ENCODE measurements at places on chromosomes 12 and 14.

GRCh38 chr14:23559010-23559925 lies 3.2 kb downstream of the THTPA start:
- H3K4me3 ChIP-seq: no peak overlapping the region
- no peaks in the 10 kb centered on the region for H3K27me3 ChIP-seq
- H3K27ac ChIP-seq: no peak overlapping the region
- no peak for DNase-seq

DNA sequence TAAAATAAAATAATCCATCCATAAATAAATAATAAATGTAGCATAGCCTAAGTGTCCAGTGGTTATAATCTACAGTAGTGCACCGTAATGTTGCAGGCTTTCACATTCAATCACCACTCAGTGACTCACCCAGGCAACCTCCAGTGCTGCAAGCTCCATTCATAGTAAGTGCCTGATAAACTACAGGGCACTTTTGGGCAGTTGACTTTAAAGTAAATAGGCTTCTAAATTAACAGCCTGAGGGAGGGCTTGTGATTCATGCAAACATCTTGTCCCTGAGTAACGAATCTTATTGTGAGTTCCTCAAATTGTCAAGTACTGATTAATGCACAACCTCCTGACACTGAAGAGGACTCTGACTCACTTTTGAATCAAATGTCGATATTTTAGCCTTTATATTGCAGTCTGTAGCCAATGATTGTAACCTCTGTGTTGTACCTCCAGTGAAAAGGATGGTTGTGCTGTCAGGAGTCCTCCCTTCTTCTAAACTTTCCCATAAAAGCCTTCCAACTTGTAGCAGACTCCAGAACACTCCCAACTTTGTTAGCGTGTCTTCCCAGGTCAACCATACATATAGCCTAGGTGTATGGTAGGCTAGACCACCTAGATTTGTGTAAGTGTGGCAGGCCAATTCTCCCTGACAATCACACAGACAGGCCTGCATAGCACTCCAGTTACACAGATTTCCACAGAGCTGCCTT lies 55.0 kb upstream of the BICD1 start:
- no peaks in the 10 kb centered on the region for H3K36me3 ChIP-seq
- H3K27ac ChIP-seq: no peak overlapping the region
- DNase-seq: no peak
- no peak overlapping the region for H3K4me3 ChIP-seq
- H3K4me1 ChIP-seq: no peaks in the 10 kb centered on the region

DNA sequence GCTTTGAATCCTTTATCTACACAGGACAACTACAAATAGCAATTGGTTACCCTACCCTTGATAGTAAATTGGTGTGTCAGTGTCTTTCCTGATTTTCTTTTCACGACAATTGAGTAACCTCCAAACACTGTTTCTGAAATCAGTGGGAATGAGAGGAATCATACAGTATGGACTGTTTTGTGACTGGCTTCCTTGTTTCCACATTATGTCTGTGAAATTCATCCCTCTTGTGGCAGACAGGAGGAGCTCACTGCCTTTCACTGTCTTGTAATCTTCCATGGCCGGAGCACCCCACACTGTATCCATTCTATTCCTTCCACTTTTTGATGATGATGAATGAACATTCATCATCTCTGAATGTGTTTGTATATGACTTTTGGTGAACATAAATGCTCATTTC lies 164.0 kb upstream of the PZP start:
- no peaks in the 10 kb centered on the region for H3K27me3 ChIP-seq
- H3K27ac ChIP-seq: no peak overlapping the region
- no peak for DNase-seq

DNA sequence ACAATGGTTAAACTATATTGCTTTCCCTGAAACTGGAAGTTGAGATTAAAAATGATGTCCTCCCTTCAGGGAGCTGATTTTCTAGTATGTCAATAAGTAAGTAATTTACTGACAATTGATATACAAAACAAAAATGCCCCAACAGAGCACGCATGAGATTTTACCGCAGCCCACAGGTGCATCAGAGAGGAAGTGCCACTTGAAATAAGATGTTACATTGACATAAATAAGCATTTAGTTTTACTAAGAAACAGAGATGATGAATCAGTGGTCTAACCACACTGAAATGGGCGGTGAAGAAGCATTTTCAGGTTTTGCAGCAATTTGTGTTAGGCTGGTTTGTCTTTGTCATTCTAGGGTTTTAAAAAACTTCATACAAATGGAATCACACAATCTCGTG lies 8.8 kb upstream of the CLECL1 start:
- no peaks in the 10 kb centered on the region for H3K4me1 ChIP-seq
- no peaks in the 10 kb centered on the region for H3K36me3 ChIP-seq
- no peak overlapping the region for H3K27ac ChIP-seq
- DNase-seq: no peak
- no peaks in the 10 kb centered on the region for H3K27me3 ChIP-seq

GRCh38 chr12:64497484-64497883 lies 45.6 kb downstream of the TBK1 start:
- no peaks in the 10 kb centered on the region for H3K4me1 ChIP-seq
- H3K36me3 ChIP-seq: no peaks in the 10 kb centered on the region
- H3K27ac ChIP-seq: no peak overlapping the region
- no peaks in the 10 kb centered on the region for H3K27me3 ChIP-seq
- H3K4me3 ChIP-seq: no peak overlapping the region
- no peak for DNase-seq

GRCh38 chr12:119835068-119835467 lies 42.1 kb downstream of the CIT start:
- no peaks in the 10 kb centered on the region for H3K4me1 ChIP-seq
- H3K27me3 ChIP-seq: no peaks in the 10 kb centered on the region
- no peak overlapping the region for H3K27ac ChIP-seq
- no peak overlapping the region for H3K4me3 ChIP-seq
- no peaks in the 10 kb centered on the region for H3K36me3 ChIP-seq

DNA sequence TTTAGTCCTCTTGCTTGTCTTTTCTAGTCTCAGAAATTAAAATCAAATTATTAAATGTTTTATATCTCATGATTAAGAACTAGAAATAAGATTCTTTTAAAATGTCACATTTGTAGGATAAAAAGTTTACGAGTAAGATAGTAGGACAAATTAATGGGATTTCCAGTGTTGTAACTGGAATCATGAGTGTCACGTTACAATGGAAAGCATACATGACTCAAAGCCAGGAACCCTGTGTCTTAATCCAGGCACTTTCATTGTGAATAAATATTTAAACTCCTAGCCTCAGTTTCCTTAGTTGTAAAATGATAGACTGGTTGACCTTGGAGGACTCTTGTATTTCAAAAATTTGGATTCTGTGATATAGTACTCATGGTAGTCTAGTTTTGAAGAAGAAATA lies 84.9 kb downstream of the MIA2 start:
- DNase-seq: no peak
- H3K27me3 ChIP-seq: no peaks in the 10 kb centered on the region
- no peak overlapping the region for H3K27ac ChIP-seq

DNA sequence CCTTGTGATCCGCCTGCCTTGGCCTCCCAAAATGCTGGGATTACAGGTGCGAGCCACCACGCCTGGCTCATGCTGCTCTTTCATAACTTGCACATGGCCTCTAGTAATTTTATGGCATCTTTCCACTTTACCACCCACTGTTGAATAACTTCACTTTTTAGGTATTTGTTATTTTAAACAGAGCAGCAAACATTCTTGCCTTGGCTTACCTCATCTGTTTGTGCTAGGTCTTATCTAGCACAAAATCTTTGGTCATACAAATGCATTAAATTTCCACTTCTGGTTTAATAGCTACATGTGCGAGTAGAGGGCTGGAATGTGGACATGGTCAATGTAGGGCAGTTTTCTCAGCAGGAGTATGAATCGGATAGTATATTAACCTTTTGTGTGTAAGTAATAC lies 38.8 kb upstream of the ATF7IP start:
- H3K4me3 ChIP-seq: no peak overlapping the region
- DNase-seq: no peak
- H3K27me3 ChIP-seq: no peaks in the 10 kb centered on the region
- H3K4me1 ChIP-seq: no peaks in the 10 kb centered on the region
- H3K27ac ChIP-seq: no peak overlapping the region

- H3K27me3 ChIP-seq: no peaks in the 10 kb centered on the region
- DNase-seq: no peak
- H3K4me1 ChIP-seq: no peaks in the 10 kb centered on the region
- H3K4me3 ChIP-seq: no peak overlapping the region
- no peak overlapping the region for H3K27ac ChIP-seq
- H3K36me3 ChIP-seq: peaks cover 10% of the 10 kb centered on the region
These were observed 76.2 kb downstream of the MON2 start for GRCh38 chr12:62542814-62543213.

GRCh38 chr12:4112290-4112689 lies 161.3 kb upstream of the CCND2 start:
- no peaks in the 10 kb centered on the region for H3K4me1 ChIP-seq
- no peak overlapping the region for H3K27ac ChIP-seq
- DNase-seq: no peak
- no peaks in the 10 kb centered on the region for H3K36me3 ChIP-seq
- H3K27me3 ChIP-seq: no peaks in the 10 kb centered on the region
- H3K4me3 ChIP-seq: no peak overlapping the region

GRCh38 chr12:28645436-28645835 lies 455.2 kb downstream of the CCDC91 start:
- no peaks in the 10 kb centered on the region for H3K27me3 ChIP-seq
- no peaks in the 10 kb centered on the region for H3K4me1 ChIP-seq
- DNase-seq: no peak
- no peaks in the 10 kb centered on the region for H3K36me3 ChIP-seq

DNA sequence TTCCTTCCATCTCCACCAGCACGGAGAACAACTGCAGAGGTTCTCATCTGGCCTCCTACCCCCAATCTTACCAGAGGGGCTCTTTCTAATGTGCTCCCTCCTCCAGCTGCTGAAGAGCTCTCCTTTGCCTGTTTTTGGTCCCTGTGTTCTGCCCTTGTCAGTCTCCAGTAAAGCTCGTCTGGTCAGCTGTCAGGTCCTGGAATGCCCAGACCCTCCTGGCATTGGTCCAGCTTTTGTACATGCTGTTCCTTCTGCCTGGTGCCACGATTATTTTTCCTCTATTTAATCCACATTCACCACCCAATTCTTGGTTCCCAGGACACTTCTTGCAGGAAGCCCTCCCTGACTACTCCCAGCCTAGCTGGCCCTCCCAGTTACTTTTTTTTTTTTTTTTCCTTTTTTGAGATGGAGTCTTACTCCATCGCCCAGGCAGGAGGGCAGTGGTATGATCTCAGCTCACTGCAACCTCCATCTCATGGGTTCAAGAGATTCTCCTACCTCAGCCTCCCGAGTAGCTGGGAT lies 6.5 kb downstream of the SLC8B1 start:
- no peak overlapping the region for H3K27ac ChIP-seq
- no peaks in the 10 kb centered on the region for H3K4me1 ChIP-seq
- no peak overlapping the region for H3K4me3 ChIP-seq
- no peak for DNase-seq
- H3K36me3 ChIP-seq: no peaks in the 10 kb centered on the region
- no peaks in the 10 kb centered on the region for H3K27me3 ChIP-seq

DNA sequence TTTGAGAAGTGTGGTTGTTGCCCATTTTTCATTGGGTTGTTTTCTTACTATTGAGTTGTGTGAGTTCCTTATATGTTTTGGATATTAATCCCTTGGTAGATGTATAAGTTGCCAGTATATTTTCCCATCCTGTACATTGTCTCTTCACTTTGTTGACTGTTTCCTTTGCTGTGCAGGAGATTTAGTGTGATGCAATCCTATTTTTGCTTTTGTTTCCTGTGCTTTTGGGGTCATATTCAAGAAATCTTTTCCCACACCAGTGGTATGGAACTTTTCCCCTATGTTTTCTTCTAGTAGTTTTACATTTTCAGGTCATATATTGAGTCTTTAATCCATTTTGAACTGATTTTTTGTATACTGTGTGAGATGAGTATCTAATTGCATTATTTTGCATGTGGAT lies 92.8 kb downstream of the PTHLH start:
- no peak overlapping the region for H3K4me3 ChIP-seq
- H3K36me3 ChIP-seq: no peaks in the 10 kb centered on the region
- no peak for DNase-seq
- no peaks in the 10 kb centered on the region for H3K27me3 ChIP-seq
- H3K4me1 ChIP-seq: no peaks in the 10 kb centered on the region
- no peak overlapping the region for H3K27ac ChIP-seq

- H3K27ac ChIP-seq: peak overlapping the region; percentile 96
- peak overlapping the region; percentile 85 for H3K4me3 ChIP-seq
- H3K4me1 ChIP-seq: peaks cover 72% of the 10 kb centered on the region
- H3K27me3 ChIP-seq: no peaks in the 10 kb centered on the region
These were observed 46.7 kb upstream of the PNMA1 start for GRCh38 chr14:73760598-73761586.

DNA sequence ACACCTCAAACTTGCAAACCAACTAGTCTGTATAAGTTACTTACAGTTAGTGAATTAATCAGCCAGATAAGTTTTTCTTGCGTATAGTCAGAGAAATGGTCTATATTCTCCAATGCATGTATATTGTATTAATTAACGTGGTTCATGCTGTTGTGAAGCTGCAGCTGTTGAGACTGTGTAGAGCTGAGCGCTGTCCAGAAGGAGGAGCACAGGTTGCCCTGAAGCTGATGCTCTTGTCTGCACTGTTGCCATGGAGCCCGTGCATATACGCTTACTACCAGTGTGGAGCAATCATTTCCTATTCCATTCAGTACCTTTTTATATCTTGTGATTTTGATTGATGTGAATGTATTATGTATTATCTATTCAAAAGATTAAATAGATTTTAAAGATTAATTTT lies 74.3 kb upstream of the ARID2 start:
- H3K27ac ChIP-seq: no peak overlapping the region
- no peaks in the 10 kb centered on the region for H3K36me3 ChIP-seq
- H3K27me3 ChIP-seq: no peaks in the 10 kb centered on the region
- no peak overlapping the region for H3K4me3 ChIP-seq

DNA sequence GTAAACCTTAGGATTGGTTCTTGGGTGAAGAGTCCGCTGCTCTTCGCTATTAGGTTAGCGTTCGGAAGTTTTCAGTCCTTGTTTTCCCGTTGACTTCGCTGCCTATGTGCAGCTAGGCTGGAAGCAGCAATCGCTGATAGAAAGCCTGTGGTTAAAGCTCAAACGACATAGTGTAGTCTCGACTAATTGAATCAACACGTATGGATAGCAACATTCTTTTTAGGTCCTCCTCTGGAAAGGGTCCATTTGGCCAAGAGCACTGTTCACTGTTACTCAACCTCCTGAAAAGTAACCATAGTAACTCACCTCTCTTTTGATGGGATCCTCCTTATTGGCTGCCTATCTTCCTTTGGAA lies 355.5 kb downstream of the SNAPC1 start:
- H3K4me1 ChIP-seq: no peaks in the 10 kb centered on the region
- no peak for DNase-seq
- H3K4me3 ChIP-seq: peak overlapping the region; percentile 57
- peaks cover 70% of the 10 kb centered on the region for H3K27me3 ChIP-seq
- H3K36me3 ChIP-seq: no peaks in the 10 kb centered on the region

- no peaks in the 10 kb centered on the region for H3K36me3 ChIP-seq
- H3K27me3 ChIP-seq: no peaks in the 10 kb centered on the region
- no peak for DNase-seq
- no peak overlapping the region for H3K27ac ChIP-seq
- no peaks in the 10 kb centered on the region for H3K4me1 ChIP-seq
- H3K4me3 ChIP-seq: no peak overlapping the region
These were observed 90.1 kb downstream of the TNFAIP2 start for GRCh38 chr14:103213331-103213730.
